ENCODE measurements at places on chromosomes 2 and 18. TPM values are rescaled to one million over a fixed set of nuclear protein-coding genes. Genes with fewer than 3 reads are reported as not detected.

The NCKAP5 gene
- total RNA-seq = not detected

- H3K27ac ChIP-seq = no peak overlapping the region
- H3K36me3 ChIP-seq = no peaks in the 10 kb centered on the region
- DNase-seq = no peak
- no peaks in the 10 kb centered on the region for H3K27me3 ChIP-seq
Measured at GRCh38 chr2:71944806-71945602, 202.7 kb downstream of the CYP26B1 start.

The MOGAT1 gene
- total RNA-seq = not detected

DNA sequence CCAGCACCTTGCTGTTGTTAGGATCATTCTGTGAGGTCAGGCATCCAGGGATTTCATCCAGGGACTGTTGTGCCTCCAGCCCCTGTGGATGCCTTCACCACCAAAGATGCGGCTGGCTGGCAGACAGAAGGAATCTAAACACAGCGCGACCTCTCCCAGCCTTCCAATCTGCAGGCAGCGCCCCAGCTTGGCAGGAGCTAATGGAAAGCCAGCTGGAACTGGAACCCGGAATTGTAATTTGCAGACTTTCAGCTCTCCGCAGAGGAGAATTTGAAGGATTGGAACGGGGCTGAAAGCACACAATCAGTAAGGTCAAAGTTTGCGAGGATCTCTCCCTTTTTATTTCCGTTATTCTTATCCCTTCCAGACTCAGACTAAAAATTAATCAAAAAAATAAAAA is 127.8 kb downstream of the TRIB2 start:
- no peak overlapping the region for H3K4me3 ChIP-seq
- DNase-seq = no peak
- H3K27me3 ChIP-seq = no peaks in the 10 kb centered on the region
- no peak overlapping the region for H3K27ac ChIP-seq
- no peaks in the 10 kb centered on the region for H3K36me3 ChIP-seq
- H3K4me1 ChIP-seq = no peaks in the 10 kb centered on the region

DNA sequence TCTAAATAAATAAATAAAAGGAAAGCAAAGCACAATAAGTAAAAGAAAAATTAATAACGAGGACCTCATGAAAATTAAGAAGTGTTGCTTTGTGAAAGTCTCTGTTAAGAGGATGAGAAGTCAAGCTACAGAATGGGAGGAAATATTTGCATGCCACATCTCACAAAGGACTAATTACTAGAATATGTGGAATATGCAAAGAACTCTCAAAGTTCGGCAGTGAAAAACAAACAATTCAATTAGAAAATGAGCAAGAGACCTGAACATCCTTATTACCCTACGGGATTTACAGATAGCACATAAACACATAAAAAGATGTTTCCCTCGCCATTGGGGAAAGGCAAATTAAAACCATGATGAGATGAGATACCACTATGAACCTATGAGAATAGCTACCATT is 23.3 kb downstream of the CYP26B1 start:
- DNase-seq = no peak
- H3K27ac ChIP-seq = no peak overlapping the region
- no peaks in the 10 kb centered on the region for H3K4me1 ChIP-seq
- no peaks in the 10 kb centered on the region for H3K27me3 ChIP-seq
- no peak overlapping the region for H3K4me3 ChIP-seq

- no peaks in the 10 kb centered on the region for H3K4me1 ChIP-seq
- no peak overlapping the region for H3K27ac ChIP-seq
- H3K36me3 ChIP-seq = no peaks in the 10 kb centered on the region
- no peak overlapping the region for H3K4me3 ChIP-seq
- DNase-seq = no peak
Measured at GRCh38 chr2:33018271-33018670, 71.5 kb downstream of the LTBP1 start.

DNA sequence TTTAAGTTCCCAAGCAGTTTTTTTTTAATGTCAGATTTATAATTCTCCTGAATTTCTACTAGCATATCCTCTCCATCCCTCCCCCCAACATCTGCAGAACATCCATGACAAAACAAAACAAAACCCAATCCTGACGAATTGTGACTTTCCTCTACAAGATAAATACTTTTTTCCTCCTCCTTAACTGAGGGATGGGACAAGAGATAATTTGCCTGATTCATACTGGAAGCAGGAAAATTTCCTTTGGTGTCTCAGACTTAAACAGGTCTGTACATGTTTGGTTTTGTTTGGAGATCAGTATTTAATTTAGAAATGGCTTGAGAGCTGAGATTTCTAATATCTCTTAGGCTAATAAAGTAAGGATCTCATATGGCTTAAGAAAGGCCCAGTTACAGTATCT is 2.2 kb downstream of the CAVIN2 start:
- peaks cover 7% of the 10 kb centered on the region for H3K27me3 ChIP-seq
- no peak for DNase-seq
- H3K4me3 ChIP-seq = no peak overlapping the region
- H3K27ac ChIP-seq = no peak overlapping the region
- no peaks in the 10 kb centered on the region for H3K36me3 ChIP-seq
- no peaks in the 10 kb centered on the region for H3K4me1 ChIP-seq

The RUFY4 gene
- total RNA-seq = 0.81 TPM

GRCh38 chr2:113198790-113199612 is 25.2 kb downstream of the PSD4 start:
- no peak overlapping the region for H3K4me3 ChIP-seq
- no peak overlapping the region for H3K27ac ChIP-seq
- peaks cover 68% of the 10 kb centered on the region for H3K36me3 ChIP-seq
- peak; percentile 48 for DNase-seq

DNA sequence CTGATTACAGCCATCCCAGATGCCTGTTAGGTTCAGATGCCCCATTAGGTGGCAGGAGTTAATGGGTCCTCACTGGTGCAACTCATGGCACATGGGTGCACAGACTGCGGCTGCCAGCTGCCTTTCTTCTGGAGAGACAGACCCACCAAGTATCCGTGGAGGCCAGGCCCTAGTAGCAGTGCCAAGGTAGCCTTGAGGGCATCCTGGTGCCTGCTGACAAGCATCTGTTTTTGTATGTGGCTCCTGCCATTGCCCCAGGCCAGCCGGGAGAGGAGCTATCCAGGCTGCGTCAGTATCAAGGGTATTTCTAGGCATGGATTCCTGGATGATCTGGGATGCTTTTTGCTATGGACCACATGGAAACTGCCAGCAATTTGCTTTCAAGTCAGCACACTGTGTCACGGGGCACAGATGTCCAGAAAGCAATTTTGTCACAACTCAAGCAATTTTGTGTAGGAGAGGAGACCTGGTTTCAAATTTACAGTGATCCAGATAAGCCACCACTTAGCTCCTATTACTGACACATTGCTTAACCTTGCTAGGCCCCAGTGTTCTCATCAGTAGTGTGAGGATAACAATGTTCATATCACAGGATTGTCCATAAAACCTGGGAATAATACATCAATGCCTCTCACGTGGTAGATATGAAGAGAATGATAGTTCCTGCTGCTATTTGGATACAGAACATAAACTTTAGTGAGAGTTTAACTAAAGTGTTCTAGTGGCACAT is 815.1 kb upstream of the RAB6C start:
- no peaks in the 10 kb centered on the region for H3K36me3 ChIP-seq
- H3K4me1 ChIP-seq = no peaks in the 10 kb centered on the region
- no peak overlapping the region for H3K27ac ChIP-seq
- H3K27me3 ChIP-seq = no peaks in the 10 kb centered on the region
- H3K4me3 ChIP-seq = no peak overlapping the region

DNA sequence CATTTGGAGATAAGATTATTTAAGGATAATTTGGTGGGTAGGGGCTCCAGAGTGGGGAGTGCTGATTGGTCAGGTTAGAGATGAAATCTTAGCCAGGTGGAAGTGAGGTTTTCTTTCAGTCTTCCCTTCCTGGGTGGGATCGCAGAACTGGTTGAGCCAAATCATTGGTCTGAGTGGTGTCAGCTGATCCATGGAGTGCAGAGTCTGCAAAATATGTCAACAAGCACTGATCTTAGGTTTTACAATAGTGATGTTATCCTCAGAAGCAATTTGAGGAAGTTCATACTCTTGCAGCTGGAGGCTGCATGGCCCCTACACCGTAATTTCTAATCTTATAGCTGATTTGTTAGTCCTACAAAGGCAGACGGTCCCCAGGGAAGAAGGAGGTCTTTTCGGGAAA is 1483.4 kb upstream of the ZEB2 start:
- H3K4me3 ChIP-seq = no peak overlapping the region
- H3K27ac ChIP-seq = no peak overlapping the region
- DNase-seq = no peak
- H3K27me3 ChIP-seq = no peaks in the 10 kb centered on the region

GRCh38 chr2:113910967-113911678 is 21.2 kb downstream of the ACTR3 start:
- peak overlapping the region; percentile 6 for H3K27ac ChIP-seq
- H3K27me3 ChIP-seq = no peaks in the 10 kb centered on the region
- DNase-seq = no peak
- no peak overlapping the region for H3K4me3 ChIP-seq
- H3K36me3 ChIP-seq = peaks cover 19% of the 10 kb centered on the region
- peaks cover 84% of the 10 kb centered on the region for H3K4me1 ChIP-seq

The ADCYAP1 gene
- total RNA-seq = not detected

The FAHD2B gene
- 20.7 TPM for total RNA-seq
